Stimulated activated CD8-positive, alpha-beta memory T cell treated with anti-CD3 and anti-CD28 coated beads, Interleukin-15, amount 100 ng/mL, for 4 hours (primary cell): ENCODE measurements at places on chromosomes 12 and 14.

DNA sequence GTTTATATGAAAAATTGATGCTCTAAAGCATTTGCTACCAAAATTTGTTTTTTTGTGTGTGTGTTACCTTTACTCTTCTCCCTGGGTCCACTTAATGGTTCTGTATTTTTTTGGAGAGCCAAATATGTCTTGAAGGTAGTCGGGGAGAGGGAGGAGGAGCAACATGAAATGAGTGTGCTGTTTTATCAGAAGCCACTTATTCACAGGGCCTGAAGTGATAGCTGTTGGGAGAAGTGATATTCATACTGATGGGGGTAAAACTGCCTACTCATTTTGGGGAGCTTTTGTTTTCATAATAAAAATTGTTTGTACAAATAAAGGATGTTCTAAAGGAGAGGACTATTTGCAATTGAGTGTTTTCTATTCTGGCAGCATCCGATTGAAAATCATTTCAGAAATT is 29.2 kb downstream of the CRADD start:
- DNase-seq = no peak

DNA sequence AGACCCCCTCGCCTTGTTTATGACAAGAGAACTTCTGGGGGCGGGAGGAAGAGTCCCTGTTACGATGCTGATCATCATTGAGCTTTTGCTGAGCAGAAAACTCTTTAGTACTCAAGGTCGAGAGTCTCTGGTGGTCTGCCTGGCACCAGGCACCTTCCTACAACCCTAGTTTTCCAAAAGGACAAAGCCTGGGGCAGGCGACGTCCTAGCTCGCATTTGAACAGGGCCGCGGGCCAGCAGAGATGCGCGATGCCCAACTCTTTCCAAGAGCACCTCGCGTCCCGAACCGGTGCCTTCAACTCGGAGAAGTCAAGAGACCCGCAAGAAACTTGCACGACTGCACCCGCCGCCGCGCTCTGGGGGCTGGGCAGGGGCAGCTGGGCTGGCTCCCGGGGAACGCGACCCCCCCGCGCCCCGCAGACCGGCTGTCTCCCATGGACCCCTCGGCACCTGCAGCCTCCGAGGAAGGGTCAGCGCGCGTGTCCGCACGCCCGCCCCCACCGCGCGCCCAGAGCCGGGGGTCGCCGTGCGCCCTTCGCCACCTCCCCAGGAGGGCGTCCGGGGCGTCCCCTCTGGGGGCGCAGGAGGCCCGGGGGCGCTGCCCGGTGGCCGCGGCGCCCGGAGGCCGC is 377 bp upstream of the BCL7A start:
- DNase-seq = no peak

DNA sequence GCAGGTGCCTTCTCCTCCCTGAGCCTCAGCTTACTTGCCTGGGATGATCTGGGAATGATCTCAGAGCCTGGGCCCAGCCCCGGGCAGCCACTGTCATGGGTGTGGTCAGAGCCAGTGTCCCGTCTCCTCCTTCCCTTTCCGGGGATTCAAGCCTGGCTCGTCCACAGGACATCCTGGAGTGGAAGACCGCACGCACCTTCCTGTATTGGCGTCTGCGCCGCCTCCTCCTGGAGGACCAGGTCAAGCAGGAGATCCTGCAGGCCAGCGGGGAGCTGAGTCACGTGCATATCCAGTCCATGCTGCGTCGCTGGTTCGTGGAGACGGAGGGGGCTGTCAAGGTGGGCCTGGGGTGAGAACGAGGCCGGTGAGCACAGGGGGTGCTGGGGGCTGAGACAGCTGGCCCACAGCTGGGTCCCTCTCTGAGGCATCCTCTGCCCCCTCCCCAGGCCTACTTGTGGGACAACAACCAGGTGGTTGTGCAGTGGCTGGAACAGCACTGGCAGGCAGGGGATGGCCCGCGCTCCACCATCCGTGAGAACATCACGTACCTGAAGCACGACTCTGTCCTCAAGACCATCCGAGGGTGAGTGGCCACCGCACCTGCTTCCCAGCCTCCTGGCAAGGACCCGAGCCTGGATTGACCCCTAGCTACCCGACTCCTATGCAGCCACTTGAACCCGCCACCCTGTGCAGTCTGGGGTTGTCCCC is 44.0 kb downstream of the FOXN4 start:
- no peak for DNase-seq

- no peak for DNase-seq
These were observed 22.8 kb upstream of the DHRS4 start for GRCh38 chr14:23930742-23931141.

- DNase-seq = no peak
These were observed 15.2 kb downstream of the OR6S1 start for GRCh38 chr14:20626274-20626673.

DNA sequence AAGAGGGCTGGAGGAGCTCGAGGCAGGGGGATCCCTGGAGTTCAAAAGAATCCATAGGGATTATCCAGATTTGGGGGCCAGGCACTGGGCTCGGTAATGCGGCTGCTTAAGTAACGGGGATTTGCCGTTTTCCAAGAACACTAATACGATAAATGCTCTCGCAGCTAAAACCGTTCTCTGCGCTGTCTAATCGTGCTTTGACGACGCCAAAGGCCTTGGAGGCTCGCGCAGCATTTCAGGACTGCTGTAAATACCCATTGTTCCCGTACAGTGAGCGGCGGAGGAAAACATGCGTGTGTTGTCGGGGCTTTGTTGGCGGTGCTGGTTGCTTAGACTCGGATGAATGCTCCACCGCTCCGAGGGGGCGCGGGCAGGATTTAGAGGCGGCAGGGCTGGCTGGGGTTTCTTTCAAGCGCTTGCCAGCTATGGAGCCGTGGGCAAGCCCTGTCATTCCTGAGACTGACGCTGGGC is 26.2 kb downstream of the DIO3 start:
- no peak for DNase-seq

DNA sequence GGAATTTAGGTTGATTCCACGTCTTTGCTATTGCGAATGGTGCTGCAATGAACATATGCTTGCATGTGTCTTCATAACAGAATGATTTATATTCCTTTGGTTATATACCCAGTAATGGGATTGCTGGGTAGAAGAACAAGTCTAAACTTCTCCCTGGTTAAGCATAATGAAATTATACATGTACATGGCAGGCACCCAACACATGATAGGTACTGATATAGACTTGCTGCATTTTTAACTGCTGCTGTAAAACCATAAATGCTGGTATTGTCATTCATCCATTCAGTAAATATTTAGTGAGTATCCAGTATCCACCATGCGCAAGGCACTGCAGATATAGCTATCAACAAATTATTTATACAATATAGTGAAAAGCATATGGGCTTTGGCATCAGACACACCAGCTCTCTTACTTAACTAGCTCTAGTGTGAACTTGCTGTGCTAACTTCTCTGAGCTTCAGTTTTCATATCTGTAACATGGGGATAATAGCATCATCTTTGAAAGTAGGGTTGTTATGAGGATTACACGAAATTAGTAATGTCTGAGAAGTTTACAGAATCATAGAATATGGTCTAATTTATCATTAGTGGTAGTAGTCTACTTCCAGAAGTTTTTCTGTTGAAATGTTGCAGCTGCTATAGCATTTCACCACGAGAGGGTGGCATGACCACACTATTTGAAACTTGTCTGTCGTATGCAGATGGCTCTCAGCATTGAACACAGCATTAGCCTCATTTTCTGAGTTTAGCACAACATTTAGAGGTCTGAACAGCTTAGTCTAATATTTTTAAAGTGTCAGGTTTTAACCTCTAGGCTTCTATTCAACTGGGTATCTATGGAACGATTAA is 32.0 kb upstream of the SEL1L start:
- no peak for DNase-seq

DNA sequence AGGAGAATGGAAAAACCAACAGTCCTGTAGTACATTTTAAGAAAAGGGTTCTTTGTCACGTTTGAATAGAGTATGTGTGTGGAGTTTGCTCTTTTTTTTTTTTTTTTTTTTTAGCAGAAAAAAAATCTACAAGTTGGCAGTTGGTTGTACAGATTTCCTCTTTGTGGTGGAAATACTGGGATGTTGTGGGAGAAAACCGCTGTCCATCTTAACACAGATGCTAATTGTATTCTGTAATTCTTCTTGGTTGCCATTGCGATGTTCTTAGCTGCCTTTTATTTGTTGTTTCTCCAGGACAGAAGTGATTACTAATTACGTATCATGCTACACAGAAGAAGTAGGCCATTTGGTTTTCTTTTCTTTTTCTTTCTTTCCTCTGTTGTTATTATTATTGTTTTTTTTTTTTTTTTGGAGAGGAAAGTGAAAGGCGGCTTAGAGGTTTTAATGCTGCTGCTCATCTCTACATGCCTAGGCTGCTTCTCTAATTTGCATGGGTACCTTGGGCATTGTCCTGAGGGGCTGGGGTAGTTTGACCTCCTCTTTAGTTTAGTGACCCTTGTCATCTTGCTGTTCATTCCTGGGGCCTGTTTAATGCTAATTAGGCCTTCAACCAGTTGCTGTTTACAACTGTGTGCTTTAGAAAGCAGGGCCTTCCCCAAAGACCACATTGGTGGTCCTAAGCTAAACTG is 94.7 kb downstream of the TMTC2 start:
- DNase-seq = no peak

DNA sequence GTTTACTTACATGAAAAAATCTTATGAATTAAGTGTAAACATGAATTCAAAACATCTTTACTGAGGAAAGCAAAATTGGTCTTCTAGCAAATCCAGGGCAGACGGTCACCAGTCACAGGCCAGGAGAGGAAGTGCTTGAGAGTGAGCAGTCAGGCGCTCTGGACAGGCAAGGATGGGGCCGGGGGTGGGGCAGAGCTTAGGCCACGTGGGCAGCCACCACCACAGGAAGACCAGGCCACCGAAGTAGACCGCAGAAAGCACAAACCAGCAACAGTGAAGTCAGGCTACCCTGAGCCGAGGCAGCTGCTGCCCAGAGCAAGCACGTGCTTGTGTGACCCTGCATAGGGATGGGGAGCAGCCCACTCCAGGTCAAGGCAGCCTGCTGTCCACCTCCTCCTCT is 33.5 kb downstream of the SLC6A12 start:
- no peak for DNase-seq

DNA sequence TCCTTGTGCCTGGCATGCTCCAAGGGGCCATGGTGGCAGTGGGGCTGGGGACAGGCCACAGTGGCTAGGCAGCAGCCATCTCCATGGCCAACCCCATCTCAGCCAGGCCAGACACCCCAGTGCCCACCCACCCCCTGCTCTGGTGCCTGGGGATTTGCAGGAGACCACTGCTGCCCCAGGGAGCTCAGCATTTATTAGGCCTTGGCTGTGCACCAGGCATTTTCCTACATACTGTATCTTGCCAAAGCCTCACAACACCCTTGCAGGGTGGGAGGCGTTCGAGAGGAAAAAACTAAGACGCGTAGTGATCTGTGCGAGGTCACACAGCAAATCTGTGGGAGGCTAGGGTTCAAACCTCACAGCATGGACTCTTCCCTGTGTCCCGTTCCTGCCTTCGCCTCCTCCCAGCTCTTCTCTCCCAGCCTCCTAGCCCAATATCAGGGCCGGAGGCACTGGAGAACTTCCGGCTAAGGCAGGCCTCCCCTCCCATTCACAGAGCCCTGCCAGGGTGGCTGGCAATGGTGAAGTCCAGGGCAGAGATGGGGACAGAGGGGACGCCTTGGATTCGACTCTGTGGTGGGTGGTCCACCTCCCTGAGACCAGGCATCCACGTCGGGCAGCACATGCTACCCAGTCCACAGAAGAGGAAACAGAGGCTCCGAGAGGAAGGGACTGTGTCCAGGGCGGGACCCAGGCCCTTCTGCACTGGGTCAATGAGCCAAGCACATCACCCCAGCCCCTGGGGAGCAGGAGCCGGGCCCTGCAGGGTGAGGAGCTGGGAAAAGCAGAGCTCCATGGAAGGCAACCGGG is 57.4 kb downstream of the FAM222A start:
- no peak for DNase-seq

- no peak for DNase-seq
These were observed 4.9 kb downstream of the SH2B3 start for GRCh38 chr12:111410431-111411184.

GRCh38 chr12:32897687-32898573 is 1.4 kb upstream of the PKP2 start:
- no peak for DNase-seq

DNA sequence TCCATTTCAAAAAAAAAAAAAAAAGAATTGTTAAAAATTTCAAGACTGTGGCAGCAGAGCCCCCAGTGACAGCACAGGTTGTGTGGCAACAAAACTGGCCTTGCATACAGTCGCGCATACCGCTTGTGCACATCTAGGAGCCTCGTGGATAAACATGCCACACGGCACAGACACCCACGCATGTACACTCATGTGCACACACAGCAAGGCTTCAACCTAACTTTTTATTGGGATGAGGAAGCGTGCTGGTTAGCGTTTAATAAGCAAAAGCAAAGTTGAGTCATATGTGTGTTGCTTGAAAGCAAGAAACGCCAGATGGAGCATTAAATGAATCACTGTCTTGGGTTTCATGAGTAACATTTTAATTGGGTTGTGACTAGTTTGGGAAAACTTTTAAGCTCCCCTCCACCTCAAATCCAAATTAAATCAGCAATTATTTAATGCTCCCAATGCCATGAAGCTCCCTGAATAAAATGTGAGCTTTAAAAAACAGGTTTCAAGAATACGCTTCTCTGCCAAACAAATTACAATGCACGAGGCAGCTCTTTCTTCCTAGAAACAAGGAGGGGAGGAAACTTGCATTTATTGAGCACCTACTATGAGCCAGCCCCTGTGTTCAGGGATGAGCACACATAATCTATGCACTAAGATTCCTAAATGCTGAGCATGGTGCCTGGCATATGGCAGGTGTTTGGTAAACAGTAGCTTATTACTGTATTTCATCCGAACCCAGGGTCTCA is 35.7 kb upstream of the EML1 start:
- DNase-seq = no peak

DNA sequence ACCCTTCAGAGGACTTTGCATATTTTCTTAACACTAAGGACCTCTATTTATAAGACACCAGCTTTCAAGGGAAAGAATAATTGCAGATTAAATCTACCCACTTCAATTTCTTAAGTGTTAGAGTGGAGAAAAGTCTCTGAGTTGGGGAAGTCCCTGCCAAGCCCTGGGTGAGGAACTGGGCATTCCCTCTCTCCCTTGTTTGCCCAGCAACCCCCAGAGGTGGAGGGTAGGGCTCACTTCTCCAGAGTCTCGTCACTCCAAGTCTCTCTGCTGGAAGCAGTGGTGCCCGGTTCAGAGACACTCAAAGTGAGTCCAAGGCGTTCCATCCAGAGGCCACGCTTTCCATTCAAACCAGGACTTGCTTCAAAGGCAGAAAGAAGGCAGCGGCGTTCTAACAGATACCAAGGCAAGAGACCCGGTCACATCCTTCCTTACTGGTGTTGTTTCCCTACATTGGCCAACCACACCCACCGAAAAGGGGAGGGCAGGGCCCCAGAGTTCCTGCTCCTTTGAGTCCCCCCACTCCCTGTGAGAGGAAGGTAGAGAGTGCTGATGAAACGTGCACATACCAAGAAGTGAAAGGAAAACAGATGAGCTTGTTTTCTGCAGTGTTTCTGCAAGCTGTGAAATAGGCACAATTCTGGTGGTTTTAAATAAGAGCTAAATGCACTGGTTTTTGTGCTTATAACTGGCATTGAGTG is 6.1 kb upstream of the BDKRB2 start:
- DNase-seq = no peak

DNA sequence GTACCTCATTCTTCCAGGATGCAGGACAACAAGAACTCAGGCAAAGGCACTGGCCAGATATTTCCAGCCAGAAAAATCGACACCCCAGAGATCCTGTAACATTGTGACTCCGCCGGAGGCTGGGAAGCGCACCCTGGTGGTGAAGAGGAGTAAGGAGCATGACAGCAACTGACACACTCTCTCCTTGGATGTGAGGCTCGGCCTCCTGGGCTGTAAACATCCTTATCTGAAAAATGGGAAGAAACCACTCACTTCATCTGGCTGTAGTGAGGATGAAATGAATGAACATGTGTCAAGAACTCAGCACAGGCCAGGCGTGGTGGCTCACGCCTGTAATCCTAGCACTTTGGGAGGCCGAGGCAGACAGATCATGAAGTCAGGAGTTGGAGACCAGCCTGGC is 27.5 kb downstream of the TCHP start:
- no peak for DNase-seq
